ENCODE measurements at places on chromosomes 2 and 18.

DNA sequence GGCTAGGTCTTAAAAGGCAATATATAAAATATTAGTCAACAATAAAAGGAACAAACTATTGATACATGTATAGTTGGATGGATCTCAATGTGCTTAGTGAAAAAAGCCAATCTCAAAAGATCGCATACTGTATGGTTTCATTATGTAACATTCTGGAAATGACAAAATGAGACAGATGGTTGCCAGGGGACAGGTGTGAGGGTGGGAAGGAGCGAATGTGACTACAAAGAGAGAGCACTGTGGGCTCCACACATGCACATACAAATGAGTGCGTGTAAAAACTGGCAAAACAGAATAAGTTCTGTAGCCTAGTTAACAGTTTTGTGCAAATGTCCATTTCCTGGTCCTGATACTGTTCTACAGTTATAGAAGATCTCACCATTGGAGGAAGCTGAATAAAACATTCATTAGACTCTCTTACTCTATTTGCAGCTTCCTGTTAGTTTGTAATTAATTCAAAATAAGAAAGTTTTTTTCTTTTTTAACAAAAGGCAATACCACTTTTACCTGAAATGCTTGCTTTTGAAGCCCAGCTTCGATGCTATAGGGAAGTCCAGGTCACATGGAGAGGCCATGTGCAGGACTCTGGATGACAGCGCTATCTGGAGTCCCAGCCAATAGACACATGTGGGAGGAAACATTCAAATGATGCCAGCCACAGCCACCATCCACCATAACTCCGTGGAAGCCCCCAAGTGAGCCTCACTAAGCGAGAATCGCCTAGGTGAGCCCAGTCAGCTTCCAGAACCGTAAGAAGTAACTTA is 21.0 kb upstream of the C2orf80 start:
- DNase-seq = no peak

- no peak for DNase-seq
Measured at GRCh38 chr2:239305222-239305575, 95.6 kb downstream of the HDAC4 start.

- DNase-seq = no peak
Measured at GRCh38 chr2:63827749-63828148, 13.9 kb upstream of the UGP2 start.

GRCh38 chr2:51528156-51528555 is 496.2 kb upstream of the NRXN1 start:
- no peak for DNase-seq

DNA sequence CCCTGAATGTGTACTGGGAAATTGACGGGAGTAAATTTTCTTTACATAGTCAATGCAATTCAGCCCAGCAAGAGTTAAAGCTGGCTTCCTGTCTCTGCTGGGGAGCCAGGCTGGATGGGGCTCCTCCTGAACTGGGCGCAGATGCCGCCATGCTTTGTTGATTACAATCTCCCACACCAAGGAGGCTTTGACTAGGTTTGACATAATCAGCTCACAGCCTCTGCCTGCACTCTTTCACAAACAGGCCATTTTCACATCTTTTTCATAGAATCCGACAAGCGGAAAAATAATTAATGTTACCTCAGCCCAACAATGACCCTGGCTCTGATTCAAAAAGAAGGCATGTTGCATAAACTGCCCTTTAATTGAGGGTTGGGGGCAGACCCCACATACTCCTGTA is 54.3 kb downstream of the FOXI3 start:
- no peak for DNase-seq

DNA sequence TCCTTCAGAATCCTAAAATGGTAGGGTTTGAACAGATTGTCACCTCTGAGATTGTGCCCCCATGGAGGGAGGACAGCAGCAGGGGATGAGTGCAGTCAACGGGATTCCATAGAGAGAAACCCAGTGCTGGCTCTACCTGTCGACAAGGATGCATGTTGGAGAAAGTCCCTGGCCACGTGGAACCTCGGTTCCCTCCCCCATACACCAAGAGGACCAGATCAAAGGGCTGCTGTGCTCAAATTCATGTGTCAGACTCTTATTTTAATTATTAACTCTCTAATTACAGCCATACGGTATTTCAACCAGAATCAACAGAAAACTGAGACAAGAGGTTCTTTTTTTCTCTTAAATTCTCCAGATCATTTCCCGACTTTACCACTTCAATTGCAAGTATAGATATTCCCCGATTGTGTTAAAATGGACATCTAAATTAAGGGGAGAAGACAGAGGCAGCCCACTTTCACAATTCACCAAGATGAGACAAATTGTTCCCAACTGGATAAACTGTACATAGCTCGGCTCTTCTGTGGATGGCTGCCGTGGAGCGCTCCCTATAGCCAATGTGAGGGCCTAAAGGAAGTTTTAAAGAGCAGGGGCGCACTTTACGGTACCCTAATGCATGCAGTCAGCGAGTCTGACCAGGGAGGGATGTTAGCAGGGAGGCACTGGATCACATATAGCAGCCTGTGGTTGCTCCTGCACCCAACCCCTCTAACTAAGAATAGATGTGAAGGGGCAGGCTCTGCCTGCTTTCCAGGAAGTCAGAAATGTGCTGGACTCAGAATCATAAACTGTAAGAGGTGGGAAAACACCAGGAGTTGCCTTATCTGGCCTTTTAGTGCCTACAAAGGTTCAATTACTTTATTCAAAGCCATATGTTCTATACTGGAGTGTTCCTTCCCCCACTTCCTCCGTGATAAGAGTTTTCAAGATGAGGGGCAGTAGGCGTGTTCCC is 123.1 kb downstream of the CACNB4 start:
- no peak for DNase-seq

GRCh38 chr2:145207884-145208283 is 688.0 kb upstream of the ZEB2 start:
- no peak for DNase-seq

- DNase-seq = no peak
Measured at GRCh38 chr18:63098018-63098981, 221.3 kb downstream of the BCL2 start.

DNA sequence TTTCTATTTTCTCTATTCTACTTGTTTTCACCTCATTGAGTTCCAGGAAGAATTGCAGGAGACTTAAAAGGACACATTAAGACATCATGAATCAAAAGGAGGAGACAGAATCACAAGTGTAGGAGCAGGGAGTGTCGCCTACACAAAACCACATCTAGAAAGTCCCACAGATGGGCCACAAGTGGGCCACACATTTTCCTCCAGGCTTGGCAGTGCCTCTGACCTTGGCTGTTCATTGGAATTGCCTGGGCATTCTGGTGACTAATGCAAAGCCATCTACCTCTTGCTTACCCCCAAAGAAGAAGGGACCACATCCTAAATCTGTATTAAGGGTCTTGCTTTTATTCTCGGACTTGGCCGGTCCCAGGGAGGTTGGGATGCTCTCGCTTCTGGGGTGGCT is 103.6 kb downstream of the KLHL29 start:
- DNase-seq = no peak

DNA sequence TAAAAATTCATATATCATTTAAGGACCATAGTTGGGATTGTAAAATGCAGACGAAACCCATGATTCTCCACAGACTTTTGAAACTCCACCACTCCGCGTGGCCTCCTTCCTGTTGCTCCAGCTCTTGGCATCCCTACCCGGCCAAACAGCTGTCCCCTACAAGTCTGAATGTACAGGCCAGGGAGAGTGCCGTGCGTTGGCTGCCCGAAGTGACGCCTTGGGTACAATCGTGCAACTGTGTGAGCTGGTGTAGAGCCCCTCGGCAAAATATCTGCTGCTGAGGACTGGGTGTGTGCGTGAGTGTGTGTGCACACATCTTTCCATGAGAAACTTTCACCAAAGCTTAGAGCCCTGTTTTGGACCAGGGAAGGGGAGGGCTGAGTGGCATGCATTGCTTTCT is 43.8 kb upstream of the ZNF516 start:
- no peak for DNase-seq

- no peak for DNase-seq
Measured at GRCh38 chr2:160381425-160381951, 112.1 kb downstream of the RBMS1 start.

DNA sequence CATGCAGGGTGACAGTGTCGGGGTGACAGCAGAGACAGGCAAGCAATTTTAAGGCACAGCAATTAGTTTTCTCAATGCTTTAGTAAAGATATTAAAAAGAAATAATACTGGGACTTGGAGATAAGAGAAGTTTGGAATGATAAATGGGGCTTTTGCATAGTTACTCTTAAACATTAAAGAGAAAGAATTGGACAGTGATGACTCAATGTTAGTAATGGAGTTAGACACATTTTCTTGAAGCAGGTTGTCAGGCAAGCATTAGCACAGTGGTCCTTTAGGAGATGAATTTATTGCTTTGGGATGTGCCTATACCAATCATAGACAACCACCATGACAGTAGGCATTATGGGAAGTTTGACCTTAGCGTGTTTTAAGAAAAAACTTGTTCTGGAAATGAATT is 228.3 kb upstream of the RAB12 start:
- DNase-seq = no peak

GRCh38 chr18:41466436-41467160 is 488.4 kb upstream of the PIK3C3 start:
- DNase-seq = no peak

GRCh38 chr2:146123256-146123655 is 1603.3 kb upstream of the ZEB2 start:
- no peak for DNase-seq
